ENCODE measurements at places on chromosomes 6 and 20.

GRCh38 chr6:72425003-72425681, 196.7 kb upstream of the KCNQ5 start:
- no peak for DNase-seq

DNA sequence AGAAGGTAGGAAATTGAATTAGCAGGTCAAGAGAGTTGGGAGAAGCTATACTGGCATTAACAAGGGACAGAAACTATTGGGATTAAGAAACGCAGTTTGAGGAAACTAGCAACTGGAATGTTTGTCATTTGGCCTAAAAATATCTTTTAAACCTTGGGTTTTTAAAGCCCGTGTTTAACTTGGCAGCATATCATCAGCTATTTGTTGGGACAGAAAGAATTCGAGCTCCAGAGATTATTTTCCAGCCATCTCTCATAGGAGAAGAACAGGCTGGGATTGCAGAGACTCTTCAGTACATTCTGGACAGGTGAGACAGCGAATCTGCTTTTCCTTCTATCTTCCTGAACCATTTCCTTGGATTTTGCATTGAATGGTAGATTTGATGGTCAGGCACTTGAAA, 17.8 kb downstream of the ACTR5 start:
- DNase-seq: no peak

- no peak for DNase-seq
Measured at GRCh38 chr6:107679457-107679856, 144.7 kb downstream of the SCML4 start.

GRCh38 chr20:52305024-52305645, 113.6 kb upstream of the ZFP64 start:
- no peak for DNase-seq

GRCh38 chr20:44115762-44116644, 71.0 kb downstream of the JPH2 start:
- DNase-seq: no peak

- no peak for DNase-seq
Measured at GRCh38 chr6:126531840-126532239, 191.9 kb downstream of the CENPW start.

DNA sequence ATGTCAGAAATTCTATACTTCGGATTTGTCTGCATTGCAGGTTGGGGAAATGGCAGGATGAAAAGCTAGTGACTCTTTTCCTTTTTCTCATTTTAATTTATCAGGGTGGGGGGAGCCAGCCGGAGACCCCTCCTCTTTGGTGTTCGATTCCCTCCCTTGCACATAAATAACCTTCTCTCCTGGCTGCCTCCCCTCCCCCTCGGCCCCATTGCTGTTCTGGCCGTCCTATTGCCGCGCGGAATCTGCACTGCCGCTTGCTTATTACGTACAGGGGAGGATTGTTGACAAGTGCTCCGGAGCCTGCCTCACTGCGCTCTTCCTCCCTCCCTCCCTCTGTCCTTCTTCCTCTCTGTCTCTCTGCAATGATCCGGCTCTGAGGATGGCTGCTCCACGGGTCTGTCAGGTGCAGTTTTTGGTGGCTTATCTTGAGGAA, 154.7 kb downstream of the JARID2 start:
- no peak for DNase-seq

- DNase-seq: no peak
Measured at GRCh38 chr6:156197513-156197912, 579.7 kb upstream of the ARID1B start.

DNA sequence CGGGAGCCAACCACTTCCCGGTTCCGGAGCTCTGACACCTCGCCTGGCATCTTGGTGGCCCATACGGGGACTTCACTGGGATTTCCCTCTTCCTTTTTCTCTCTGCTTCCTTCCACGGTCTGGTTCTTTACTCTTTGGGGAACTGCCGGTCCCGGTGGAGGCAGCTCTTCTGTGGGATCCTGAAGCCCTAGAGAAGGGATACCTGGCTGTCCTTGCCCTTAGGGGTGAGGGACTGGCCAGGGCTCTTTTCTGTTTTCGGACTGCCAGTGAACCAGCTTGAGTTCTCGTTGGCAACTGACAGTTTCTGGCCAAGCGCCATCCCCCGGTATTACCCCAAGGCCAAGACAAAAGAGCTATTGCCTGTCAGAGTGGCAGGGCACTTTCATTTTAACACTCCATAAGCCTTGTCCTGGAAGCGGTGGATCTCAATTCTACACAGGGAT, 880 bp upstream of the CPXM1 start:
- no peak for DNase-seq

GRCh38 chr6:167129562-167129961, 6.7 kb downstream of the CCR6 start:
- no peak for DNase-seq

DNA sequence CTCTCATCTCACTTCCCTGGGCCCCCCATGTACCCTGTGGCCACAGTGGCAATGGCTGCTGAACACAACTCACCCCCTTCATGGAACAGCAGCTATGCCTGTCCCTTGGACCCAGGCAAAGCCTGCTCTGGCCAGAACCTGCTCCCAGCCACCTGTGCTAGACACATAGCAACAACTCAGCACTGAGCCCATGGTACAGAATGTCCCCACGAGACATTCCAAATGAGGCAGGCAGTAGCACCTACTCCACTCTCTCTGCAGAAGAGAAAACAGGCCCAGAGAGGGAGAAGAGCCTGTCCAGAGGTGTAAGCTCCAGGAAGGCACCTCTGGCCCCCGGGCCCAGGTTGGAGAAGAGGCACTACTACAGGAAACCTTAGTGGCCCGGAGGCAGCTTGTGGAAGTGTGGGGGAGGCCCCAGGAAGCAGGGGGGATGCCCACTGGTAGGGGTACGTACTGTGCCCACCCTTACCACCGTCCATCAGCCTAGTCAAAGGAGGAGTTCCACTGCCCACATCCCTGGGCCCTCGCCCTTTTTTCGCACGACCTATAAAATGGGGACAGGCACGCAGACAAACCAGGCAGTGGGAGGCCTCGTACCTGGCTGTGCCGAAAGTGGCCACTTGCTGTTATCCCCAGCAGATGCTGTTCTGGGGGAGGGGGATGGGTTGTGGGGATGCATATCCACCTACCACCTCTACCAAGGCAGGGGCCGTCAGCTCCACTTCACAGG, 97.2 kb downstream of the ASXL1 start:
- no peak for DNase-seq

GRCh38 chr6:169045486-169045885, 208.2 kb downstream of the THBS2 start:
- DNase-seq: no peak

DNA sequence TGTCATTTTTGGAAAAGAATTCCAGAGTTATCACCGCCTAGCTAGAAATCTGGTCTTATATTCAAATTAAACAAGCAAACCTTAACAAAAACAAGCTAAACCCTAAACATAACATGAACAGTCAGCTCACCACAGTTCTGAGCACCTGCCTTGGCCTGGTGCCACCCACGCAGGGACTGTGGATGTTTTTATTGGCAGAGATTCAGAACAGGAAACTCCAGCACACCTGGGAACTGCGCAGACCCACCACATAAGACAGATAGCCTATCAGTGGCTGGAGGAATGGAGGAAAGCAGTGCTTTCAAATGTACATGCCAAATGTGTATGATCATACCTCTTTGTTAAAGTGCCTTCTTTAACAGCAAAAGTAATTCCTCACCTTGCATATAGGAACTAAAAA, 8.9 kb downstream of the SLC16A10 start:
- DNase-seq: no peak

- no peak for DNase-seq
Measured at GRCh38 chr6:25010176-25010575, 74.4 kb upstream of the RIPOR2 start.

DNA sequence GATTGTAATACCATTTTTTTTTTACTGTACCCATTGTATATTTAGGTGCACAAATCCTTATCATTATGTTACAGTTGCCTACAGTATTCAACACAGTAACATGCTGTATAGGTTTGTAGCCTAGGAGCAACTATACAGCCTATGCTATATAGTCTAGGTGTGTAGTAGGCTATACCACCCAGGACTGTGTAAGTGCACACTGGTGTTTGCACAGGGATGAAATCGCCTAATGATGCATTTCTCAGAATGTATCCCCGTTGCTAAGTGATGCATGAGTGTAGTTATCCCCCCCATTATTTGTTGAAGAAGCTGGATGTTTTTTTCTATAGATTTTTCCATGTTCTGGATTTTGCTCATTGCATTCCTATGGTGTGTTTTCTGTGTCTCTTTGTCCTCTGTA, 12.9 kb downstream of the RALY start:
- no peak for DNase-seq

GRCh38 chr20:44070139-44070900, 116.7 kb downstream of the JPH2 start:
- no peak for DNase-seq

GRCh38 chr6:163192591-163192990, 221.9 kb upstream of the QKI start:
- no peak for DNase-seq

- DNase-seq: no peak
Measured at GRCh38 chr6:113873043-113873667, 16.0 kb downstream of the MARCKS start.

DNA sequence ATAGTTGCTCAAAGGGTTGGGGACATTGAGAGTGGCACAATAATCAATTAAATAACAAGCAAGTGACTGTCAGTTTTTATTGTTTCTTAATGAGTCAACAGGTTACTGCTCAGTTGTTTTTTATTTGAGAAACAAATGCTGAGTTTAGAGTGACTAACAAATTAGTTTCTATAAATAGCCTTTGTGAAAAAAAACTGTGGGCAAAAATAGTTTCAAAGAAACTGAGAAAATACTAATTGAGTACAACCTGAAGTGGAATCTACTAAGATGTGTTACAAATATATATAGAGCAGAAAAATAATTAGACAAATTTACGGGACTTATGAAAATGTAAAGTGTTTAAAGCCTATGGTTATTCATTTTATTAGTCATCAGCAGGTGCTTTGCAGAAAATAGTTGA, 22.3 kb downstream of the BEND6 start:
- no peak for DNase-seq

- no peak for DNase-seq
Measured at GRCh38 chr6:113893866-113894265, 36.7 kb downstream of the MARCKS start.

DNA sequence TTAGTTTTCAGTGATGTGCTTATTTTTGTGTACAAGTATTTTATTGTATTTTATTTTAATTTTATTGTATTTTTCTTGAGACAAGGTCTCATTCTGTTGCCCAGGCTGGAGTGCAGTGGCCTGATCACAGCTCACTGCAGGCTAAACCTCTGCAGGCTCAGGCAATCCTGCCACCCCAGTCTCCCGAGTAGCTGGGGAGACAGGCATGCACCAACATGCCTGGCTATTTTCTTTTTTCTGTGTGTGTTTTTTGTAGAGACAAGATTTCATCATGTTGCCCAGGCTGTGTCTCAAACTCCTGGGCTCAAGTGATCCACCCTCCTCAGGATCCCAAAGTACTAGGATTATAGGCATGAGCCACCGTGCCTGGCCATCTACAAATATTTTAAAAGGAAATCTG, 146.3 kb downstream of the MANEA start:
- DNase-seq: no peak

- DNase-seq: no peak
Measured at GRCh38 chr6:31878726-31879125, at the start of gene SLC44A4. TSS of gene SLC44A4 (minus strand) at chr6:31878997. CDS start at chr6:31878980, 17 bp downstream.

GRCh38 chr20:1266167-1266973, at the start of gene SNPH:
TSS of gene SNPH (plus strand) at chr20:1266294. CDS start at chr20:1296240, 29,946 bp downstream.
- DNase-seq: peak; percentile 53
